Activated naive CD8-positive, alpha-beta T cell treated with anti-CD3 and anti-CD28 coated beads for 36 hours (primary cell): ENCODE measurements at places on chromosomes 13 and 19. TPM values are rescaled to one million over a fixed set of nuclear protein-coding genes. Genes with fewer than 3 reads are reported as not detected.

DNA sequence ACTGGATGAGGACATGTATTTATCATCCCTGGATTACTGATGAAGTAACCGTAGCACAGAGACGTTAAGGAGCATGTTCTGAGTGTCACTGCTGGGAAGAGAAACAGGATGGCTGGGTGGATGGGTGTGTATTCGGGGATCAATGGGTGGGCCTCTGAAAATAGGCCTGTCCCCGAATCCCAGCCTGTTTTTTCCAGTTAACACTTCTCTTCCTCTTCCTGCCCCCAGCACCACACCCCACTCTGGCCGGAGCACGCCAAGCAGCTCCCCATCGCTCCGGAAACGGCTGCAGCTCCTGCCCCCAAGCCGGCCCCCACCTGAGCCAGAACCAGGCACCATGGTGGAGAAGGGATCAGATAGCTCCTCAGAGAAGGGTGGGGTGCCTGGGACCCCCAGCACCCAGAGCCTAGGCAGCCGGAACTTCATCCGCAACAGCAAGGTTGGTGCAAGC lies 8.8 kb downstream of the GRAMD1A start:
- no peak overlapping the region for H3K4me3 ChIP-seq
- peaks cover 49% of the 10 kb centered on the region for H3K4me1 ChIP-seq
- no peak for DNase-seq

- no peak for DNase-seq
- peak overlapping the region; percentile 62 for H3K27ac ChIP-seq
- H3K27me3 ChIP-seq, result no peaks in the 10 kb centered on the region
- H3K4me1 ChIP-seq, result peaks cover 49% of the 10 kb centered on the region
- H3K4me3 ChIP-seq, result no peak overlapping the region
Observed at GRCh38 chr19:43564800-43565199, 10.5 kb downstream of the XRCC1 start.

DNA sequence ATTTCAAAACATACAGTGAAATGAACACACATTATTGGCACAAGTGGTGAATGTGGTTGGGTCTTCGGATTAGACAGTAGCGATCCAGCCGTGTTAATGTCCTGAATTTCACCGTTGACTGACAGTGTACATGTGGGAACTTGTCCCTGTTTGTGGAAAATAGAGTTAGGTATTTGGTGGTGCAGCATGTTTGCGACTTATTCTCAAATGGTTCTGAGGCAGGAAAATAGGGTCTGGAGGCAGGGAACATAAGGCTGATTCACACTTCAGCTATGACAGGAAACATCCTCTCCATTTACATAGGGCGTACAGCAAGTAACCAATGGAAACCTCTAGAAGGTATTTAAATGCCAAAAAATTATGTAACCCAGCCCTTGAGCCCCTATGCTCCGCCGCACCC lies 4.2 kb downstream of the LGALS7B start:
- no peak overlapping the region for H3K27ac ChIP-seq
- H3K4me1 ChIP-seq, result peaks cover 3% of the 10 kb centered on the region
- no peak overlapping the region for H3K4me3 ChIP-seq
- no peaks in the 10 kb centered on the region for H3K27me3 ChIP-seq
- no peak for DNase-seq

DNA sequence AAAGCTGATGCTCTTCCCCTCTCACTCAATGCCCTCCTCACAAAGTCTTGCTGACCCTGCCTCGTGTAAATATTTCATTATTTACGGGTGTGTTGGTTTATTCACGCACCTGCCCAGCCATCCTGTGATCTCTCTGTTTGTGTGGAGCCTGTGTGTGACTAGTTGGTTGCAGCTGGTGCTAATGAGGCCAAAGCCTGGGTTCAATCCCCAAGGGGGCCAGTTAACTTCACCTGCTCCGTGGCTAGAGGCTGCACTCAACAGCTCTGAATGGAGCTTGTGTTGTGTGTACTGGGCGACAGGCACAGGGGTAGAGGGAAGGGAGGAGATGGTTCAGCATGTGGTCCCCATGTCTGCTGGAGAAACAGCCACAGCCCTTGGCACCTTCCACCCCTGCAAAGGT lies 109.5 kb downstream of the DNAJC15 start:
- H3K4me1 ChIP-seq, result peaks cover 5% of the 10 kb centered on the region
- H3K27ac ChIP-seq, result no peak overlapping the region
- H3K27me3 ChIP-seq, result no peaks in the 10 kb centered on the region
- no peak for DNase-seq
- no peak overlapping the region for H3K4me3 ChIP-seq

DNA sequence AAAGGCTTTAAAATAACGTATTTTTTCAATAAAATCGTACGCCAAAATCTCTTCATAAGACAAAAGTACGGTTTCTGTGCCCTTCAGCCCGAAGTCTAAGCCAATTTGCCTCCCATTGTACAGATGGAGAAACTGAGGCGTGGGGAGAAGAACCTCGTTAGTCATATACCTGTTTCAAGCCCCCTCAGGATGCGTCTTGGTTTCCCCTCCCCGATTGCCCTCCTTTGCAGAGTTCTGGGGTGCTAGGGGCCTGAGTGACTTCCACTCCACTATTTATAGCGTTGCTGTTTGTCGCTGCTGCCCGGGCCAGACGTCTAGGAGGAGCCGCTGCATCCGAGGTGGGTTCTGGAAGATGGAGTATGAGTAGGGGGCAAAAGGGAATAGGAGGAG lies 2.3 kb upstream of the LTBP4 start:
- H3K27me3 ChIP-seq, result peaks cover 56% of the 10 kb centered on the region
- H3K27ac ChIP-seq, result no peak overlapping the region
- H3K4me1 ChIP-seq, result peaks cover 52% of the 10 kb centered on the region
- DNase-seq, result no peak
- H3K36me3 ChIP-seq, result no peaks in the 10 kb centered on the region

DNA sequence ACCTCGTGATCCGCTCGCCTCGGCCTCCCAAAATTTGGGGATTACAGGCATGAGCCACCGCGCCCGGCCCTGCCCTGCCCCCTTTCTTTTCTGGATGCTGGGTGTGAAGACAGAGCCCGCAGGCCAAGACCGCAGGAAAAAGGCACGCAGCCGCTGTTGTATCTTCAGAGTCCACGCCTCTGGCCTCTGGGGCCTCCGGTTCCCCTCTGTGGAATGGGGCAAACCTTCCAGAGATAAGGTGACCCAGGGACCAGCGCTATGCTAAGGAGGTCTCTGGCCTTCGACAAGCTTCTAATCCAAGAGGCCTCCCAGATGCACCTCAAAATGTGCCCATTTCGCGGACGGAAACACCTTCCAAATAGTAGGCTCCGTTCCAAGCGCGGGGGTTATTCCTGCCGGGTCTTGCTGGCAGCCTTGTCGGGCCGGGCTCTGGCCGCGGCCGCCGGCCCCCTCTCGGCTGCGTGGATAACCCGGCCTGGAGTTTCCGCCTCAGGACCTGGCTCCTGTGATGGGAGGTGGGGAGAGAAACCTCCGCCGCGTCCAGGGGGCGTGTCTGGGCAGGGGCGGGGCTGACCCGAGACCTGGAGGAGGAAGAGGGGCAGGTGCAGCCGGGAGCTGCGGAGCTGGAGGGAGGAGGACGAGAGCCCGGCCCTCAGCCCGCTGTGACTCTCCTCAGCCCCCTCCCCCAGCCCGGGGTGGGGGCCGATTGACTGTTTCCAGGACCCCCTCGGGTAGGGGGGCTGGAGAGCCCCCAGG lies 13.1 kb downstream of the TJP3 start:
- no peaks in the 10 kb centered on the region for H3K36me3 ChIP-seq
- no peak overlapping the region for H3K27ac ChIP-seq
- peak; percentile 89 for DNase-seq
- H3K27me3 ChIP-seq, result peaks cover 43% of the 10 kb centered on the region
- peak overlapping the region; percentile 40 for H3K4me3 ChIP-seq

DNA sequence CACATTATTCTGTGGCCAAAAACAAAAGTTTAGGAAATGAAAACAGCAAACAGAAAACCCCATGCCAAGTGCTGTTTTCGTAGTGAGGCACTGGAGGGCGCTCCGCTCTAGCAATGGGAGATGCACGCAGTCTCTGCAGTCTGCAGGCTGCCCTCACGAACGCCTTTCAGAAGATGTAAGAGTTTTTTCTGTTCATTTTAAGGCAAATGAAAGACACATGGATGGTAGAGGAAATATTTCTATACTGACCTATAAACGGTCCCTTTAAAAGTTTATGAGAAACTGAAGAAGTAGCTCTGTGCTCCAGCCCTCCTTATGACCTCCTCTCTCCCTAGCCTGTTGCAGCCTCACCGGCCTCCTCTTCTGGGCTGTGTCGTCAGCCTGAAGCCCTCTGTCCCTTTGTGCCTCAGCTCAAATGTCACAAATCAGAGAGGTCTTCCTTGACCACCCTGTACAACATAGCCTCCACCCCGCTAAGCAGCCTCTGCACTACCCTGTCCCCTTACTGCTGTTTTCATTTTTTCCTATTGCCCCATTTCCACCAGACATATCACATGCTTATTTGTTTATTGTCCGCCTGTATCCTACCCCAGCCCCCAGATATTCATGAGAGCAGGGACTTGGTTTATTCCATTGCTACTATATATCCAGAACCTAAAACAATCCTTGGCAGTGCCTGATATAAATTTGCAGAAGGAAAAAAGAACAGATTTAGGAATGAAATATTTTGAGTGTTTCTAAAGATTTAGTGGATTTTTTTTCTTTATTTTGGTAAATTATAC lies 116.4 kb downstream of the TM9SF2 start:
- no peaks in the 10 kb centered on the region for H3K27me3 ChIP-seq
- peaks cover 16% of the 10 kb centered on the region for H3K4me1 ChIP-seq
- no peak overlapping the region for H3K4me3 ChIP-seq

GRCh38 chr13:76285463-76285862 lies 600.7 kb downstream of the KCTD12 start:
- no peaks in the 10 kb centered on the region for H3K36me3 ChIP-seq
- H3K27me3 ChIP-seq, result no peaks in the 10 kb centered on the region
- H3K27ac ChIP-seq, result no peak overlapping the region
- no peak overlapping the region for H3K4me3 ChIP-seq
- H3K4me1 ChIP-seq, result no peaks in the 10 kb centered on the region

DNA sequence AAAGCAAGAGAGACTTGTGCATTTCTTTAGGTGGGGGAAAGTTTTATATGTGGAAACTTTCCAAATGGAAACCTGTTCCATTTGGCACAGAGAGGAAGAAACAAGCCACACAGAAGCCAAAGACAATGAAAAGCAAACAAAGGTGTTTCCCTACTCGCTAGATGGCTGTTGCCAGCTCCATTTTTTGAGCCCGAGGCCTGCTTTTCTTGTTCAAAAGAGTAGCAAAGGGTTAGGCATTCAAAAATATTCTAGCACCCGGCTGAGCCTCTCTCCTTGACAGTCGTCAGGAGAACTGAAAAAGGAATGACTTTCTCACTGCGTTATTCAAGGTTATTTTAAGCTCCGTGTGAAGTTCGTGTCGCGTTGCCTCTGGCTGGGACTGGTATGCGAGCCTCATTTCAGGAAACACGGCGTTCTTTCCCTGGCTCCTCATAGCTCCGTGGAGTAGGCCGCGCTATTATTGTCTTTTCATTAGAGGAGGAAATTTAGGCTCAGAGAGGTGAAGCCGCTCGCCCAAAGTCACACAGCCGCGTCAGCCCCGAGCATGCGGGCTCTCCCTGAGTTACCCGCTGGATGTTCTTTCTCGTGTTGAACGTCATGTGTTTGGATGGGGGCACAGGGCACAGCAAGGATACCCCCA lies 7.6 kb downstream of the TRPM4 start:
- no peaks in the 10 kb centered on the region for H3K36me3 ChIP-seq
- peaks cover 23% of the 10 kb centered on the region for H3K27me3 ChIP-seq
- H3K4me1 ChIP-seq, result no peaks in the 10 kb centered on the region
- no peak overlapping the region for H3K4me3 ChIP-seq
- DNase-seq, result no peak

- H3K4me3 ChIP-seq, result no peak overlapping the region
- H3K27ac ChIP-seq, result no peak overlapping the region
- H3K27me3 ChIP-seq, result peaks cover 8% of the 10 kb centered on the region
Observed at GRCh38 chr13:101631395-101631794, 178.9 kb downstream of the ITGBL1 start.

- no peaks in the 10 kb centered on the region for H3K36me3 ChIP-seq
- no peak for DNase-seq
- H3K4me1 ChIP-seq, result peaks cover 7% of the 10 kb centered on the region
- no peaks in the 10 kb centered on the region for H3K27me3 ChIP-seq
- no peak overlapping the region for H3K27ac ChIP-seq
- no peak overlapping the region for H3K4me3 ChIP-seq
Observed at GRCh38 chr13:112982281-112983041, 13.4 kb downstream of the MCF2L start.

- H3K27ac ChIP-seq, result no peak overlapping the region
- H3K36me3 ChIP-seq, result peaks cover 15% of the 10 kb centered on the region
- peaks cover 46% of the 10 kb centered on the region for H3K4me1 ChIP-seq
- H3K4me3 ChIP-seq, result no peak overlapping the region
Observed at GRCh38 chr13:46664195-46664594, 111.2 kb downstream of the LRCH1 start.

DNA sequence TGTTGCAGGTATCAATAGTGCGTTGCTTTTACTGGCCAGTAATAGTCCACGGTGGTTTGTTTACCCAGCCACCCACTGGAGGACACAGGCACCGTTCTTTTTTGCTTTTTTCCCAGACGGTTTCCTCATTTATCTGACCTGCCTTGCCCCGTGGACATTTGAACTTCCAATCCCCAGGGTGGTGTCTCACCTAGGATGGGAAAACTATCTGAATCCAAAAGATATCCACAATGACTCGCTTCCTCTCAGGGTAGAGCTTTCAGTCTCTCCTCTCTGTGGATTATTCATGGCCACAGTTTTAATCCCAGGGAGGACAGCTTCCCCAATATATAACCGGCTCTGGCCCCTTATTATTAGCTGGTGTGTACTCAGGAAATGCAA lies 170.8 kb downstream of the FOXO1 start:
- peaks cover 63% of the 10 kb centered on the region for H3K4me1 ChIP-seq
- no peak overlapping the region for H3K27ac ChIP-seq
- DNase-seq, result no peak

- H3K27ac ChIP-seq, result no peak overlapping the region
- no peak for DNase-seq
- no peaks in the 10 kb centered on the region for H3K4me1 ChIP-seq
Observed at GRCh38 chr13:35566340-35566739, 89.9 kb upstream of the MAB21L1 start.

- no peak overlapping the region for H3K27ac ChIP-seq
- no peaks in the 10 kb centered on the region for H3K4me1 ChIP-seq
- peaks cover 5% of the 10 kb centered on the region for H3K27me3 ChIP-seq
- DNase-seq, result no peak
- no peaks in the 10 kb centered on the region for H3K36me3 ChIP-seq
- no peak overlapping the region for H3K4me3 ChIP-seq
Observed at GRCh38 chr19:55898911-55899310, 33.2 kb downstream of the NLRP13 start.

GRCh38 chr19:10921910-10922637 lies 6.4 kb downstream of the YIPF2 start:
- no peaks in the 10 kb centered on the region for H3K27me3 ChIP-seq
- peaks cover 2% of the 10 kb centered on the region for H3K36me3 ChIP-seq
- no peak overlapping the region for H3K4me3 ChIP-seq
- H3K27ac ChIP-seq, result no peak overlapping the region
- DNase-seq, result no peak

- H3K4me3 ChIP-seq, result no peak overlapping the region
- H3K27me3 ChIP-seq, result peaks cover 14% of the 10 kb centered on the region
- H3K36me3 ChIP-seq, result no peaks in the 10 kb centered on the region
- no peak overlapping the region for H3K27ac ChIP-seq
Observed at GRCh38 chr19:35790981-35791813, 15.8 kb downstream of the ARHGAP33 start.

GRCh38 chr13:45799451-45799850 lies 52.1 kb downstream of the SIAH3 start:
- H3K36me3 ChIP-seq, result no peaks in the 10 kb centered on the region
- no peak overlapping the region for H3K27ac ChIP-seq
- DNase-seq, result no peak

The CEACAM16 gene
- not detected for total RNA-seq

The CYP4F22 gene
- 1.3 TPM for total RNA-seq
